ENCODE measurements at places on chromosomes 6 and 20.

DNA sequence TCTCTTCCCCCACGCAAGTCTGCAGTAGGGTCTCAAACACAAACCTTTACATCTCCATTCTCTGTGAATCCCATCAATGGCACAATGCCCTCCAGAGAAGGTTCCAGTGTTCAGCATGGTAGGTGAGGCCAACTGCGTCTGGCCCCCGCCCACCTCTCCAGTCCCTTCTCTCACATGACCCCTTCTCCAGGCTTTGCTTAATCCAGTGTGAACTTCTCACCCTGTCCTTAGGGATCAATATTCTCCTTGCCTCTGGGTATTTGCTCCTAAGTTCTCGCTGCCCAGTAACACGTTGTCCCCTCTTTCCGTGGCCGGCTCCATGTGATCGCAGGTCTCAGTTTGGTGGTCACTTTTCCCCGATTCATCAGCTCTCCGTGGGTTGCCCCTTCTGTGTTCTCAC, 225.1 kb upstream of the PMEPA1 start:
- no peak for DNase-seq

DNA sequence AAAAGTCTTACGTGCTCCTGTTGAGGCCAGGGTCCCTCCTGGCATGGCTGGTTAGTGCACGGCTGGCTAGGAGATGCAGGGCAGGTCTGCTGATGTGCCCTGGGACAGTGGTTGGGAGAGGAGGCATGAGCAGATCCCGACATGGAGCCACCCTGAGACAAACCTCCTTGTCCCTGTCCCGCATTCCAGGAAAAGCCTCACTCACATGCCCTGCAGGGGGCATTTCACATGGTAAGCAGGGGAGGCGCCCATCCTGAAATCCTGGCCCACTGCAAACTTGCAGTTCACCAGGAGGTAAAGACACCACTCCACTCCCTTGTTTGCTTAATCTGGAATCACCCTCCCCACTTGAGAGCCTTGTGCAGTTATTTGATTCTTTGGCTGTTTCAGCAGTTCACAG, 116.7 kb upstream of the SLC24A3 start:
- DNase-seq, result no peak

DNA sequence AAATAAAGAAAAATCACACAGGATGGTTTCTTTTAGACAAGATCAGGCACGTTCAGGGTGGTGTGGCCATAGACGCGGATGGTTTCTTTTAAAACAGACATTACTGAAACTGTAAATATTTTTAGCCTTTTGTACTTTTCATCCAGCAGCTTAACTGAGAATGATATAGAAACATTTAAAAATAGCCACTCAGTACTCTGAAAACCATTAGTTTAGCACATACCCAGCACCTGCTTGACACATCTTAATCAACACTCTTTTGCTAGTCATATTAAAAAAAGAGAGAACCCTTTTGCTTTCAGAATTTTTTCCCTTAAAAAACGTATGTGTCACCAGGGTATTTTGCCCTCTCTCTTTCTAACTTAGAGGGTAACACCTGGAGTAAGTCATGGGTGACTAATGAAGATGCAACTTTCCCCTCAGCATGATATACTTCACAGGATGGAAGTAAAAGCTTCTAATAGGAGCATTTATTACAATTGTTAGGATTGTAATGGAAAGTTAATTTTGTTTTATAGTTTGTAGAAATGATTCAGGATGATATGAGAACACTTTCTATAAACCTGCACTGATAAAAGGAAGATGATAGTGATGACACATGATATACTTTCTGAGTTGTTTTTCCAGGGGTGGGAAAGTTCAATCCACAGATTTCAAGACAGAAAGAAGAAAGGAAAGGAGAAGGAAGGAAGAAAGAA, 45.2 kb downstream of the BACH2 start:
- no peak for DNase-seq

- no peak for DNase-seq
Observed at GRCh38 chr20:42549496-42549895, 640.2 kb downstream of the PTPRT start.

GRCh38 chr20:51419646-51420045, 122.9 kb downstream of the NFATC2 start:
- DNase-seq, result no peak

DNA sequence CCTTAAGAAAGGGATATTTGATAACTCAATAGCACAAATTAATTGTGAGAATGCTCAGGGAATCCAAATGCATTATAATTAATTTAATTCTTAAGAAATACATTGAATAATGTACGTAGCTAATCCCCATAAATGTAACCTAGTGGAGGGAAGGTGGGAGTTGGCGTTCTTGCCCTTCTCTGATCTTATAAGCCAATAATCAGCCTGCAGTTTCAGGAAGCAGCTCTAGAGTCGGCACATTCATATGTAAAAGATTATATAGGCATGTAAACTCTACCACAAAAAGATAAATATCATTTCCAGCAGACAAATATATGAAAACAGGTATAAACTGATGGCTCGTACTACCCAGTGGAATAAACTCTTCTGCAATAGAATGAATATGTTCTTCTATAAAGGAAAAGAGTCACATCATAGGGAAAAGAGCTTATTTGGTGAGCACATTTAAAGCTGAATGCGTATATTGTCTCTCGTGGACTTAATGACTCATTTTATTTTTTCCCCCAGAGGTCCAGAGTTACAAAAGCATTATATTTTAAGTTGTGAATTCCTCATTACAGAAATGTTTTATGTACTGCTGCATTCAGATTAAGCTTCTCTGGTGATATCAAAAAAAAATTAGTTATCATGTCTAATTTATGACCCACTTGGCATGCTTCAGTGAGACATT, 112.2 kb downstream of the TFAP2A start:
- no peak for DNase-seq

DNA sequence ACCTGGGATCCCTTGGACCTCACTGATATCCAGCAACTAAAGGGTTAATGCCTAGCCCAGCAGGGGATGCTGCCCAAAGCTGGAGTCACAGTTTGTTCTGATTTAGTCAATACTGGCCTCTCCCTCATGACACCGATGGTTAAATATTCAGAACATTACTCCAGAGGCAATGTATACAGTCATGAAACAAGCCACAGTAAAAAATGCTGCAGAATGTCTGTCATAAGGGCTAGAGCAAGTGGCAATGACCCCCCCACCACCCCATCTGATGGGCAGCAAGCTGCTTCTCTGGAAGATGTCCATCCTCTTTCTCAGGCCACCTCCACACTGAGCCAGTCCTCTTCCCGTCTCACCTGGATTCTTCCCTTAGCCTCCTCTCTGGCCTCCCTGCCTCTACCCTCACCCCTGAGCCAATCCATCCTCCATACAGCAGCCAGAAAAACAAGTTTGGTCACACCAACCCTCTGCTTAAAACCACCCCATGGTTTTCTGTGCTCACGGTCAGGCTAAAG, 99.0 kb upstream of the KCNG1 start:
- no peak for DNase-seq

GRCh38 chr6:44043479-44044153, 83.6 kb downstream of the MRPL14 start:
- no peak for DNase-seq

DNA sequence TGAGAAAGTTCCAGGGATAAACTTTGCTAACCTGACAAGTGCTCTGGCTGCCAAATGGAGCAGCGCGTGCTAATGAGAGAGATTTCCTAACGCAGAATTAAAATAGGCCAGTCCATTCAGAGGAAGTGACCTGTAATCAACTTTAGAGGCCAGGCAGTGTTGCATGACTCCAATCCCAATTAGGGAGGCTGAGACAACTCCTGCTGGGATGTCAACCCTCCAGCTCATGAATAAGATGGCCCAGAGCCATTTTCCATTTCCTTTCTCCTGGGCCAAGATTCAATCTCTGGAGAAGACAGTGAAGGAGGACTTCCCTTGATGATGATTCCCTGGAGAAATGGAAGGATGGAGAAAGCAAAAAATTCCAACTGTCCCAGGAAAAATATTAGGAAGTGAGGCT, 241.5 kb upstream of the RNF24 start:
- no peak for DNase-seq

DNA sequence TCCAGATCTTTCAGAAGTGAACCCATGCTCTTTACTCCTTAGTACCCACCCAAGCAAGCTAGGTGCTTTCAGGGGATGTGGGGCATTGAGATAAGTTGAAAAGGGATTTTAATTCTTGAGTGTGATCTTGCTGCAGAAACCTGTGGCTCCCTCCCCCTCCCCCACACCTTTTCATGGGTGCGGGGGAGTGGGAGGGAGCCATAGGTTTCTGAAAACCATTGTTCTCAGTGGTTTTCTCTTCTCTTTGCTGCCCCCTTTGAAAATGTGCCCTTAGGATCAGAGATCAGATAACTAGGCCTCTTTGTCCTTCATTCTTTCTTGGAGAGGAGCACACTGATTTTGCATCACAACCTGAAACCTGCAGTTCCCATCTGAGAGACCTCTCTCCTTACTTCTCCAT, 2.4 kb downstream of the PCSK2 start:
- no peak for DNase-seq

DNA sequence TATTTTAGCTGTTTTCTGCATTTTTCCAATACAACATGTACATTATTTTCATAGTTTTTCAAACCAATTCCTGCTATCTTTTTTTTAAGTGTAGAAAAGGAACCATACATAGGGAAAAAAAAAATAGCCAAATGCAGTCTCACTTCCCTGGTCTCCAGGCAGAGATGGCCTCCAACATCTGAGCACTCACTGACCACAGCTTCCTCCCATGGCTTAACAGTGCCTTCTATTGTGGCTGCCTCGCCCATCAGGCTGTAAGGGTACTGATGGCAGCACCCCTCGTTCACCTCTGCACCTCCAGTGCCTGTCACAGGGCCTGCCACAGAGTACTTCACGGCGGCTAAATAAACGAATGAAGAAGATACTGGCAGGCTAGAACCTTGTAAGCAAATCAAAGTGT, 591.1 kb downstream of the PTPRT start:
- no peak for DNase-seq

GRCh38 chr6:13708736-13709135, 2.9 kb downstream of the RANBP9 start:
- no peak for DNase-seq

DNA sequence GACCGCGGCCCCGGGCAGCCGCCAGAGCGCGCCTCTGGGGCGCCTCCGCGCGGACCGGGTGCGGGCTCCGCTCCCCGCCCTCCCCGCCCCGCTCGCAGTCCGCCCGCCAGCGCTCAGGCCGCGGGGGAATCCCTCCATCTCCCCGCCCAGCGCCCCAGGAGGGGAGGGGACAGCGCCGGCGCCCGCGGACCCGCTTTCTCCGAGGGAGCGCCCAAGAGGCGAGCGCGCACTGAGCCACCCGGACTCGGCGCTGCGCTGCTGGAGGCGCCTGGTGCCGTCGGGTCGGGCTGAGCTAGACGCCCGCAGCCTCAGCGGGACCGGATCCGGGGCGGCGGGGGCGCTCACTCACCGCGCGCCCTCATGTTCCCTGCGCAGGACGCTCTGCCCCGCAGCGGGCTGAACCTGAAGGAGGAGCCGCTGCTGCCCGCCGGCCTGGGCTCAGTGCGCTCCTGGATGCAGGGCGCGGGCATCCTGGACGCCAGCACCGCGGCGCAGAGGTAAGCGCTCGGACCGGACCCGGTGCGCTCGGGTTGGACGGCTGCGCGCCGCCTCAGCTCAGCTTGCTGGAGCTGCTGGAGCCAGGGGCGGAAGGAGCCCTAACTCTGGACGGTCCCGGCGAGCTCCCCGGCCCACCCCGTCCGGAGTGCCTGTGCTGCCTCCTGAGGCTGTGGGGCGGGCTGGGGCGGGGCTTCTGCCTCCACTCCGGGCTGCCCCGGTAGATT, 867 bp downstream of the EBF4 start:
- peak; percentile 17 for DNase-seq

DNA sequence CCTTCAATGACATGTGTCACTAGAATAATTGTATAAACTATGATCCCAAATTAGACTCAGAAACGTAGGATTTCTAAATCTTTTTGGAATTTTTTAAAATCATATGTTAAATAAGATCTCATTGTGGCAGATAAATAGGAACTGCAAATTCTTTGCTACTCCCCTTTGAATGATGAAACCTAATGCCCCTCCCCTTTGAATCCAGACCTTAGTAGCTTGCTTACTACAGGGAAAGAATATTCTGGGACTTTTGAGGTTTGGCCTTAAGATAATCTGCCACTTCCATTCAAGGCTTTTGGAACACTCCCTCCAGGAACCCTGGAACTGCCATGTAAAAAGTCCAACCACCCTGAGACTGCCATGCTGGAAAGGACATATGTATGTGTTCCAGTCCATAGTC, 7.1 kb downstream of the TDP2 start:
- DNase-seq, result no peak

DNA sequence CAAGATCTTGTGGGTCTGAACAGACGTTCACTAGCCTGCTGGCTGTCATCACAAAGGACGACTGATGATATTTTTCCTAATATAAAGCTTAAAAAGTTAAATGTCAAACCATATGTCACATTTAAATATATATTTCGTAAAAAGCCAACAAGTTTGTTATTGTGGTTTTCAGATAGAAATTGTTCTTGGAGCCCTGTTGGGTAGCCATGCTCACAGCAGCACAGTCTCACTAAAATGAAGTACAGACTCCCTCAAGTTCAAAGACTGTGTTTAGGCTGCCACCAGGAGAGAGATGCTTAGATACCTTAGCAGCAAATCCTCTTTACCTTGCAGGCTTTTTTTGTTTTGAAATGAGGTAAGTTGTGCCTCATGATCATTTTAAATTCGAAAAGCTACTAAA, 17.8 kb downstream of the EEF1E1 start:
- DNase-seq, result no peak

GRCh38 chr6:128414943-128415342, 105.5 kb downstream of the PTPRK start:
- no peak for DNase-seq

DNA sequence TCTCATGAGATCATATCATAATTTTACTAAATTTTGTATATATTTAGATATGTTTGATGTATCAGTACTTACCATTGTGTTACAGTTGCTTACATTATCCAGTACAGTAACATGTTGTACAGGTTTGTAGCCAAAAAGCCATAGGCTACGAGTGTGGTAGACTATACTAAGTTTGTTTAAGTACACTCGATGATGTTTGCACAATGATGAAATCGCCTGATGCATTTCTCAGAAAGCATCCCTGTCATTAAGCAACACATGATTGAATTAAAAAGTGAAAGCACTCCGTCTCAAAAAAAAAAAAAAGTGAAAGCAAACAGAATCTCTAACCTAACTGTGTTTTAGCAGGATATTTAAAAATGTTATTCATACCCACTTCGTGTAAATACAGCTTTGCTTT, 104.9 kb upstream of the TFAP2D start:
- DNase-seq, result no peak

- DNase-seq, result no peak
Observed at GRCh38 chr6:22807818-22808217, 238.5 kb downstream of the HDGFL1 start.

Data from activated T-cell treated with anti-CD3 and anti-CD28 coated beads for 24 hours (primary cell).